ENCODE measurements at places on chromosomes 7 and 10.

DNA sequence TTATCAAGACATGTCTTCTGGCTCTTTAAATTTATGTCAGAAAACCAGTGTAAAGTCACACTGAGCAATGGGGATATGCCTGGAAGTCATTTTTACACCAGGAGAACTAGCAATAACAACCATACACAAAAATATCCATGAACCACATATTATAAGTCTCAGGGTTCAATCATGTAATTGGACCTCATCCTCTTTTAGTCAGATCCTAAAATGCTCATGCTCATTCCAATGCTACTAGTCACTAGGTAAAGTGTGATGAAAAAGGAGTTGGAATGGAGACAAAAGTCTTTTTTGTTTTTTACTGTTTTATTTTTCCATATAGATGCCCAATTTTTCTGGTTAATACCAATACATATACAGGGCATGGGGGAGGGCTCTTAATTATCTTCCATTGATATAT is 306.1 kb downstream of the DGKB start:
- no peak for DNase-seq

DNA sequence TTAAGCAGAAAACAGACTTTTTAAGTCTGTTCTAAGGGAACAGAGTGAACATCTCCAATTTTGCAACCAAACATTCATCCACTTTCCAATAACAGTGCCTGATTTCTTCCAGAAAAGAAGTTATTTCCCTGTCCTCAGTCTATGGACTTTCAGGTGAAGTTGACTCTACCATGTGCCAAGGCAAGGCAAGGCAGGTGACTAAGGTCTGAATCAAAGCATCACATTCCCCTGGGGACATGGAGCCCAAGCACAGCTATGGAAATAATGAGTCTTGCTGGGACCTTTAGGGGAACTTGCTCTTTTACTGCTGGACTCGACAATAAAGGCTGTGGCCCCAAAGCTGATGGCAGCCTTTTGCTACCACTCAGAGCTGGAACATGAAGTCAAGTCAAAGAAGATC is 182.2 kb downstream of the FGFR2 start:
- no peak for DNase-seq

- no peak for DNase-seq
These were observed 3.2 kb upstream of the LYZL1 start for GRCh38 chr10:29285624-29286051.

GRCh38 chr7:154299736-154300135 is 247.5 kb downstream of the DPP6 start:
- DNase-seq: no peak

- no peak for DNase-seq
These were observed 278.1 kb upstream of the NRP1 start for GRCh38 chr10:33612551-33612950.

DNA sequence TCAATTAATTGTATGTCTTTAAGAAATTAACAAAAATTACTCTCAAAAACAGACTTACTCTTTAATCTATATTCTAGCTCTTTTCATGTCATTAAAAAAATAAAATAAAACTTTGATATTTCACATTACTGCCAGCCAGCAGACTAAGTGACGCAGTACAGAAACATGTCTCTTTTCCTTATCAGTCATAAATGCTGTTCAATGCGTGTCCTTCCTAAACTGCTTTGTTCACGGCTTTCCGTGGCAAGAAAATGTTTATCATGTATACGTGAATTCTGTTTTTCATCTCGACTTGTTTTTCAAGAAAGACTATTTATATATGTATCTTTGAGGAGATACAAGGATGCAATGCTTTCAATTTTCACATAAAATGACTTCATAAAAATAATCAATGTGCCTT is 182.4 kb downstream of the DOCK4 start:
- DNase-seq: no peak

GRCh38 chr7:29053105-29053872 is 93.0 kb downstream of the CPVL start:
- no peak for DNase-seq

DNA sequence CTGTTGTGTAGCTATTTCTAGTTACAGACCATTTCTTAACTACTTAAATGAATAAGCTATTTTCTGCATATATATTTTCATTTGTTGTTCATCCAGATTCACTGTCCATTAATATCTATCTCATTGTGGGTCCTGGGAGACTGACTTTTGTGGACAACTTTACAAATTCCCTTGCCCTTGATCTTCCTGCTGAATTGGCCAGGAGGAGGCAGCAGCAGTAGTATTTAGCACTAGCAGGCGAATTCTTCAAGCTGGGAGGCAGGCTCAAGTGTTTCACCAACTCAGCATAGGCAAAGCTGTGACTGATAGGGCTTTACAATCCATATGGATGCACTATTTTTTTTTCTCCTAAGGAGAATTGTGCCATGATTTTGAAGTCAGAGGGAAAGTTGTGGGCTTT is 461.0 kb upstream of the NRG3 start:
- DNase-seq: no peak

DNA sequence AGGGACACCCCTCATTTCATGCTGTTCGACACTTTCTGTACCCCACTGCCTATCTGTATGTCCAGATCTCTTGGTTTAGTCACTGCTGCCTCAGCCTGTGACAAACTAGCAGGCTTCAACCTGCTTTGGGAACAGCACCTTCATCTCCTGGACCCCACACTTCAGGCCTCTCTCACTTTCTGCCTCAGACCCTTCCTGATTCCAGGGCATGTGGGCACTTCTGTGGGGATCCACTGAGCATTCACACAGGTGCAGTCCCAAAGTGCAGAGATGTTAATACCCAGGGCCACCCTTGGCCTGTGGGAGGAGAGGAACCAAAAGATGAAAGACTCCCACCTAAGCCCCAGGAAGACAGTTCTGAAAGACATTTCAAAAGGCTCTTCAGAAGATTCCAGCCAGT is 29.4 kb upstream of the C10orf71 start:
- DNase-seq: no peak

GRCh38 chr7:105006367-105007136 is 7.5 kb upstream of the KMT2E start:
- peak; percentile 84 for DNase-seq

DNA sequence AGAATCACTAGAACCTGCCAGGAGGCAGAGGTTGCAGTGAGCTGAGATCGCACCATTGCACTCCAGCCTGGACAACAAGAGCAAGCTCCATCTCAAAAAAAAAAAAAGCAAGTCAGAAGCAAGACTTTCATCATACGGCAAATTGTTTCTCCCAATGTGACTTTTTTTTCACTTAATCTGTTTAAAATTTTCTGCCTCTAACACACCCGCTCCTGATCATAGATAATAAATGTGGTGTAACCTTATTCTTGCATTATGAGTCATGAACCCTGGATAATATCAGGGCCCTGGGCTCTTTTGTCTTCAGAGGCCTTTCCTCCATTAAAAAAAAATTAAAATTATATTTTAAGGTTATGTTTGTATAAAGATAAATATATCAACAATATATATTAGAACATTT is 111.4 kb upstream of the JCAD start:
- peak; percentile 81 for DNase-seq

Data from hematopoietic multipotent progenitor cell treated with erythropoietin and hydrocortisone succinate and interleukin-3 and kit ligand, for 6 days (in vitro differentiated cells).